ENCODE measurements at places on chromosomes 16 and 17. TPM values are rescaled to one million over a fixed set of nuclear protein-coding genes. Genes with fewer than 3 reads are reported as not detected.

DOC2B gene
- 4.9 TPM for total RNA-seq

SLFN12 gene
- 24.7 TPM for total RNA-seq

TP53TG3C gene
- total RNA-seq = not detected

CCL14 gene
- total RNA-seq = 81.7 TPM

COG1 gene
- total RNA-seq = 24.9 TPM

GAS7 gene
- total RNA-seq = 63.9 TPM

VMP1 gene
- total RNA-seq = 169 TPM

FBXL19 gene
- 4.7 TPM for total RNA-seq

KRTAP3-1 gene
- not detected for total RNA-seq

NUP93 gene
- total RNA-seq = 27.2 TPM

TBC1D3I gene
- total RNA-seq = not detected

TEKT1 gene
- not detected for total RNA-seq

NPIPB13 gene
- total RNA-seq = 7.1 TPM

CCL8 gene
- 2.5 TPM for total RNA-seq

MGAT5B gene
- total RNA-seq = 0.12 TPM

NOMO2 gene
- 49.1 TPM for total RNA-seq

CMTM2 gene
- total RNA-seq = 1.2 TPM

SCGB1C2 gene
- not detected for total RNA-seq

PDILT gene
- total RNA-seq = not detected

NXN gene
- total RNA-seq = 16.6 TPM

KRTAP3-2 gene
- not detected for total RNA-seq

KRT28 gene
- not detected for total RNA-seq

SP6 gene
- 1.7 TPM for total RNA-seq

IRX5 gene
- total RNA-seq = not detected

GNG13 gene
- total RNA-seq = not detected

TP53TG3 gene
- not detected for total RNA-seq

DNAI2 gene
- not detected for total RNA-seq

TPSAB1 gene
- total RNA-seq = 27.1 TPM

SUPT6H gene
- 98.8 TPM for total RNA-seq

VMO1 gene
- total RNA-seq = 8.7 TPM
